ENCODE measurements at places on chromosomes 12 and 14. TPM values are rescaled to one million over a fixed set of nuclear protein-coding genes. Genes with fewer than 3 reads are reported as not detected.

GRCh38 chr12:18868717-18869116, 130.8 kb downstream of the CAPZA3 start:
- no peak for DNase-seq

GZMB gene
- total RNA-seq = 811 TPM

GRCh38 chr12:47360771-47361388, 281.1 kb upstream of the AMIGO2 start:
- DNase-seq = peak; percentile 72

- no peak for DNase-seq
These were observed 282.1 kb downstream of the PAWR start for GRCh38 chr12:79408689-79409088.

LIMA1 gene
- total RNA-seq = 15.9 TPM

DNA sequence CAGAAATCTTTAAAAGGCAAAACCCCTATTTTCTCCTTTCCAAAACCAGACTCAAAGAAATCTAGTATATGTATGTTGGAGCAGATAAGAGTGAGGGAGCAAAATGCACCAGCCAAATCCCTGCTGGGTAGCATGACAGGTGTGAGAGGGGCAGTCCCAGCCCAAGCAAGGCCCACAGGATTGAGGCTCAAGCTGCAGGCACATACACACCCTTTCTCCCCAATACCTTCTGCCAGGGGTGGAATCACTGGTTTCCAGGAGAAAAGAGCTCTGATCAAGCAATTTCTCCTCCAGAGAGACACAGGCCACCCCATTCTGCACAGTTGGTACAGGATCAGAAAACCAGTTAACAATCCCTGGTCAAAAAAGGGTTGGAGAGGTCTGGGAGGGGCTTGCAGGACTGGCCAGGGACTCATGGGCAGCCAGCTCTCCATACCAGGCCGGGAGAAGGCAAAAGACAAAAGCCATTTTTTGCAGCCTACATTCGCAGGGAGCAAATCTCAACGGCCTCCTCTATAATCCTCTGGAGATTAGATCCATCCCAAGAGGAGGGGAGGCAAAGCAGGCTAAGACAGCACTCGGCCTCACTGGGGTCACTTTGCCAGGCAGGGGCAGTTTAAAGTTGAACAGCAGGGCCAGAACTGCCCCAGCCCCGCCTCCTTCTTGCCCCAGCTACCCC, 2.1 kb downstream of the KMT2D start:
- DNase-seq = no peak

DNA sequence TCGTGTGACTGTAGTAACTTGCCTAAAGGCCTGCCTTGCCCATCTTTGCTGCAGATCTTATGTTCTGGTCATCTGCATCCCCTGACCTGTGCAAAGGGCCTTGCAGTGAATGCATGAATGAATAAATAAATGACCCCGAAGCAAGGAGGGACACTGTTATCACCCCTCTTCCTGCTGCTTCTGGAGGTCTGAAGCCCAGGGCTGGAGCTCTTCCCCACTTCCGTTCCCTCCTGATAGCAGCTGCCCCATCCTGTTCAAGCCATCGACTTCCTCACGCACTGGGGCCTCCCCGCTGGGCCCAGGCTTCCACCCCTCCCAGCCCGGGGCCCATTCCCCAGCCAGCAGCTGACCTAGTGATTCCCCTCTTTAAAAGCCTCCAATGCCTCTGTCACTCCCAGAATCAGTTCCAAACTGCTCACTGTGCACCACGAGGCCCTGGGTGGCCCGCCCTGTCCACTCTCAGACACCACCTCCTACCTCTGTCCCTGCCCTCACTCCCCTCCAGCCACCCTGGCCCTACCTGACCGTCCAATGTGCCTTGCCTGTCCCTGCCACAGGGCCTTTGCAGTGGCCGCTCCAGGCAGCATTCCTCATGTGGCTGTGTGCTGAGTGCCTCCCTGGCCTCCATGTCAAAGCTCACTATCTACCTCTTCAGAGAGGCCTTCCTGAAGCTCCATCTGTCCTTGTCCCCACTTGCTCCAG, 78.6 kb downstream of the SCARB1 start:
- DNase-seq = no peak

RERGL gene
- total RNA-seq = not detected

CCDC198 gene
- not detected for total RNA-seq

C12orf60 gene
- 3.1 TPM for total RNA-seq

COX8C gene
- total RNA-seq = 0.79 TPM

CYP27B1 gene
- total RNA-seq = 6.1 TPM

DNA sequence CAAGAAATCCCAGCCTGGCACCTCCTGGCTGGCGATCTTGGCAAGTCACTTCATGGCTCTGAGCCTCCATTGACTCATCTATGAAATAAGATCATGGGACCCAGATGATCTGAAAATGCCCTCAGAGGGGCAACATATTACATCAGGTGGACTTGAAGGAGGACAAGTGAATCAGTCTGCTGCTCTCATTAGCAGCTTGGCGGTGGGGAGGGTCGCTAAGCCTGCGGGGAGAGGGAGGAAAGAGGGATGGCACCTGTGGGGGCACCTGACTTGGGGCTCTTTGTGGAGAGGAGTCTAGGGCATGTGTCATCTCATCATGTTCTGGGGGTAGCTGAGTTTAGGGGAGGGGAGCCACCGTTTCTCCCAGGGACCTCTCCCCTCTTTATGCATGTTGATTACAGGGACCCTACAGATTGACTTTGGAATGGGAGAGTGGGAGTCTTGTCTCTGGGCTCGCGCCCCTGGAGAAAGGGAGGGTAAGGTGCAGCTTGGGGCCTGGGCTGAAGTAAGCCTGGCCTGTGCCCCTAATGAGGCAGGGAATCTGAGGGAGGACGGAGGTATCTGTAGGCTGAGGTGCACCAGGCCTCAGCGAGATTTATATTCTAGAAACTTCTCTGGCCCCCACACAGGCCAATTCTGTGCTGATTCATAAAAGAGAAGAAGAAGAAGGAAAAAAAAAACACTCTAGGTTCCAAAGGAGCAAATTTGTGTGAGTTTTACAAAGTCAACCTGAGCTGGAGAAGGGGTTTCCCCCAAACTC, 29.3 kb upstream of the BATF start:
- peak; percentile 27 for DNase-seq

- DNase-seq = no peak
These were observed 225.0 kb upstream of the G2E3 start for GRCh38 chr14:30333934-30334333.

PTPRO gene
- 0.17 TPM for total RNA-seq

DDX11 gene
- total RNA-seq = 136 TPM

DNA sequence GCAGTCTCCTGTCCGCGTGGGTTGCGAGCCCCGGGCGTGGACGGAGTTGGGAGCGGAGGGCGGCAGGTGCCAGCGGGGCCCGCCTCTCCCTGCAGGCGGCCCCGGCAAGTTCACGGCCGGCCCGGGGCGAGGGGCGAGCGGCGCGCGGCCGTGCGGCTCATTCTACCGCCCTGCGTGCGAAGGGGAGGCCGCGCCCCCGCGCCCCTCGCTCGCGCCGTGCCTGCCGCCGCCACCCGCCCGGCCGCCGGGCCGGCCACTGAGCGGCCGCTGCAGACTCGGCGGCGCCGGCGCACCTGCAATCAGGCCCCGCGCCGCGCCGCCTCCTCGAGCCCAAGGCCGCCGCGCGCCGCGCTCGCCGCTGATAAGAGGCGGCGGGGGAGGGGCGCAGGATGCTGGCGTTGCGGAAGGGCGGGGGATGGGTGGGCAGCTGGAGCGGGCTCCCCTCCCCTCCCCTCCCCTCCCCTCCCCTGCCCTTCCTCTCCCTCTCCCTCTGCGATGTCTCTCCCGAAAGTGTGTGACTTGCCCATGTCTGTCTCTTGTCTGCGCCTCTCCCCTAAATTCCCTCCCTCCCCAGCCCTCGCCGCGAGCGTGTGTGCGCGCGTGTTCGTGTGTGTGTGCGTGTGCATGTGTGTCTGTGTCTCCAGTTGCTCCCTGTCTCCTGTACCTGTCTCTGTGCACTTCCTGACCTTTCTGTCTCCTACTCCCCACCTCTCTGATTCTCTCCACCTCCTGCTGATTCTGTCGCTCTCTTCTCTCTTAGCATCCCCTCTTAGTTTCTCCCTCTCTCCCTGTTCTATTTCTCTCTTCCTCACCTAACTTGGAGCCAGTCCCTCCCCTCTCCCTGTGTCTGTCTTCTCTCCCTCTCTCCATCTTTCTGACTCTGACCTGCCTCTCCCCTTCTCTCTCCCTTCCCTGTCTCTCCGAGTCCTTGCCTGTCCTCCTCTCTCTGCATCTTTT, 768.1 kb upstream of the TBX3 start:
- no peak for DNase-seq

Data from activated naive CD4-positive, alpha-beta T cell treated with anti-CD3 and anti-CD28 coated beads for 36 hours (primary cell).